MG63 (cell line): ENCODE measurements at places on chromosomes 2 and 18.
A peak's percentile ranks its signal among the peaks of the same experiment; 100 is the strongest.

GRCh38 chr2:231369580-231370428, 25.7 kb upstream of the B3GNT7 start:
- no peak for DNase-seq

- peak; percentile 51 for DNase-seq
Observed at GRCh38 chr18:12031846-12032245, 50.5 kb downstream of the IMPA2 start.

GRCh38 chr18:40874233-40874632, 1080.8 kb upstream of the PIK3C3 start:
- DNase-seq: no peak

DNA sequence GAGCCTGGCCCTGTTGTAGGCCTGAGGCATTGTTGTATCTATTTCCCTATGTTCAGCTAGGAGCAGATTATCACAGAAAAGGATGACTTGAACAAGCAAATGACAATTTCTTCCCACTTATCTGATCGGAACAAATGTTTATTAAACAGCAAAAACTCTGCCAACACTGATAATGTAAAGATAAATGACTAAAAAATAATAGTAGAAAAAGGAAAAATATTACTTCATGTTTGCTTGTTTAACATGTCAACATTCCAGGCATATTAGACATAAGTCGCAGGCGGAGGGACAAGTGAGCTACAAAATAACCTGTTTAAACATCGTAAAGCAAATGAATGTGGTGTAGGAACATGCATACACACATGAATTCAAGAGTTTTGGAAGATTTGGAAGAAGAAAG, 257.9 kb downstream of the TMX3 start:
- DNase-seq: no peak

DNA sequence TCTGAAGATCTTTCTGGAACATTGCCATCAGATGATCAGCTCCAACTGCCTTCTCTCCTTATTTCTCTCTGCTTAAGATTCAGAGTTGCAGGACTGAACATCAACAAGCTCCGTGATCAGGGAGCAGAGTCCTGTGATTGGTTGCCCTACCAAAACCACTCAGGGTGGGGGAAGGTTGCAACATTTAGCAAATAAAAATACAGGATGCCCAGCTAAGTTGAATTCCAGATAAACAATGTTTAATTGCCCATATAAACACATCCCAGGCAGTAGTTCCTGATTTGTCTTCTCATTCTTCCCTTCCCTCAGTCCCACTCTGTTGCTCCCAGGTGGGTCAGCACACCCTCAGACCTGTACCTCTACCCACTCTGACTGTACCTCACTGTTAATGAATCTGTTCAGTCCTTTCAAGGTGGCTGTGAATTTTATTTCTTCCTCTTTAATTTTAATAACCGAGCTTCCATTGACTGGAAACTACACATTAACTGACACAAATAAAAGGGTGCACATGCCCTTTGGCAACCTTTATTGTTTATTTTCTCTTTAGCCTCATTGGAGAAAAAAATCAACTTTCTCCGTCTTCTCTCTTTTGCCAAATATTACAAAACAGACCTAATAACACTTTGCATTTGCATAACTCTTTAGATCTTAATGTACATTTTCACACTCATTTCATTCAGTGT, 167.1 kb upstream of the PKDCC start:
- DNase-seq: no peak

DNA sequence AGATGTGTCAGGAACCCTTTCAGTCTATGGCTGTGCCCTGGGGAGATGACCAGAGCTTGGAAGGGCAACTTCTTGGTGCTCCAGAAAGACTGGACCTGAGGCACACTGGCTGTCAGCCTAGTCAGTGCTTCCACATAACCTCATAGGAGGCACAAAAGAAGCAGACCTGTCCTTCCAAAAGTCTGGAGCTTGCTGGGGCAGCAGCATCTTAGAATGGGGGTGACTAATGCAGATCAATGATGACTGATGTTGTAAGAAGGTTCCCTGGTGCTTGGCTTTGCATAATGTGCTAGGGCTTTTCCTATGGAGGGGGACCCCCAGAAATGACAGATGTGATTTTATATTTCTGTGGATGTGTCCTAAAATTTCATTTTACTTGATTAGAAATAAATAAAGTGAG, 255.7 kb upstream of the THUMPD2 start:
- DNase-seq: no peak

- DNase-seq: no peak
Observed at GRCh38 chr2:163601377-163601776, 134.4 kb downstream of the FIGN start.

DNA sequence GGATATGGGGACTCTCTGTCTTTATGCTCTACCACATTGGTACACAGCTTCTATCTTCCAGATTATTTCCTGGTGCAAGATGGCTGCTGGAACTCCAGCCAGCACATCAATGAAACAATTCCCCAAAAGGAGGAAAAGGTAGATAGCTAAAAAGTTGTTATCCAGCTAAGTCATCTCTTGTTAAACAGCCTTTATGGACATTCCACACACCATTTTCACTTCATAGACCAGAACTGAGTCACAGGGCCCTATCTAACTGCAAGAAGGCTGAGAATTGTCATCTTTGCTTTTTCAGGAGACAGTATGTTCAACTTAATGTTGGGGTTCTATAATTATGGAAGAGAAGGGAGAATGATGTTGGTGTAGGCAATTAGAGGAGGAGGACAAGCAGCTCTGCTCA, 133.3 kb upstream of the NOSTRIN start:
- DNase-seq: no peak

DNA sequence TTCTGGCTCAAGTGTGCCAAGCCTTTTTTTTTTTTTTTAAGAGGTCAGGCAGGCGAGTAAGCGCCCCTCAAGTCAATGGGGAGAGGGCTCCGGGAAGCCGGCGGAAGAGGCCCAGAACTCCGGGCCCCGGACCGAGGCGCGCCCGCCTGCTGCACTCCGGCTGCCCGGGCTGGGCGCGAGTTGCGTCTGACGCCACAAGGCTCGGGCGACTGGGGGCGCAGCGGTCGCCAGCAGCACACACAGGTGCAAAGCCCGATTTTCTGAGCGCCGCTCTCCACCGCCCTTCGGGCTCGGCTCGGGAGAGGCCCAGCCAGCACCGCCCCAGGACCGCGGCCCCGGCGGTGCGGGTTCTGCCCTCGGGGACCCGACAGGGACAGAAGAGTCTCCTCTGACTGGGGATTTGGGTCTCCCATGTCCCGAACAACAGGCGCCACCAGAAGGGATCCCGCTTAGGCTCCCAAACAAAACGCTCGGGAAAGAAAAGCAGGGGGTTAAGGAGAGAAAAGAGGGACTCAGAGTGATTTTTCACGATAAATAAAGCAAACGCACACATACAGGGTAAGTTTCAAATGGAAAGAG, 787 bp downstream of the ERBB4 start:
- DNase-seq: no peak

GRCh38 chr2:103669531-103669930, 907.7 kb downstream of the TMEM182 start:
- DNase-seq: no peak

DNA sequence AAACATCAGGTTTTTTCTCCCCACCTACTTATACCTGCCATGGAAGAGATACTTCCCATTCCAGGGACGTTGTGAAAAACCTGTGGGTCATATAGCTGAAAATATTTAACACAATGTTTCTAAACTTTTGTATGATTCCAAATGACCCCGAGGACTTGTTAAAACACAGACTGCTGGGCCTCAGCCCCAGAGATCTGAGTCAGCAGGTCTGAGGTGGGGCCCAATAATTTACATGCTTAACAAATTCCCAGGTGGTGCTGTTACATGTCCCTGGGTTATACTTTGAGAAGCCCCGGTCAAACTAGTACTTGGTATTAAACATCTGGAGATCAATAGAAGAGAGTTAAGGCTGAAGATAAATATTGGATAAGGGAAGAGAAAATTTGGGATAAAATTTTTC, 71.4 kb upstream of the FRZB start:
- DNase-seq: no peak

GRCh38 chr2:233354971-233355574, 779 bp downstream of the DGKD start:
- DNase-seq: peak; percentile 34
